ENCODE measurements at places on chromosomes 2 and 18.

DNA sequence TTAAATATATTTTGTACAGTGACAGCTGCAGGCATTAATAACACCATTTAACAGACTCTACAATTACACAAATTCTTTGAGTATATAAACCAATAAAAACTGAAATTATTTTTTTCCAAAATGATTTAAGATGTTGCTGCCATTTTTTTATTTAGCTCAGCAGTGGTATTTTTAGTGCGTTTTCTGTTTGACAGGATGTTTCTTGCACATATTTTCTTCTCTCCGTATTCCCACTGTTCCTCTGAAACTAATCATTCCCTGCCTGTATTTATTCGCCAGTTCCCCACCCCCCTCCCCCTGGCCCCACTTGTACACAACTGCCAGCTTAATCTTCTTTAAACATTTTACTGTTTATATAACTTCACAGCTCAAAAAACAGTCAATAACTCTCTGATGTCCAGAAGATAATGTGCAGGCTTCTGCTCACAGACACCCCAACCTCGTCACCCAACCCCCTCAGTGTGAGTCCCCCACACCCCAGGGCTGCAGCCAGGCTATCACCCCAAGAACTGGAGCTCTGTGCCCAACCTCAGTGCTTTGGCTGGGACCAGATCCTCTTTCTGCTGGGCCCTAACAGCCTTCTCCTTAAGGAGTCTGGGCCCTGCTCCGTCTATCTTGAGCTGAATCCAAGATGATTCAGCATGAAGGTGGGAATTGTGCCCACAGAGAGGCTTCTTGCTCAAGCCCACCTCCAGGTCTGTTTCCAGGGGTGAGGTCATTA is 41.6 kb upstream of the MAP4K4 start:
- no peak for DNase-seq

GRCh38 chr2:58532641-58533040 is 291.5 kb upstream of the FANCL start:
- no peak for DNase-seq

GRCh38 chr2:66082581-66082980 is 352.3 kb upstream of the MEIS1 start:
- DNase-seq: no peak

- DNase-seq: no peak
Measured at GRCh38 chr2:8564475-8564874, 117.4 kb upstream of the ID2 start.

DNA sequence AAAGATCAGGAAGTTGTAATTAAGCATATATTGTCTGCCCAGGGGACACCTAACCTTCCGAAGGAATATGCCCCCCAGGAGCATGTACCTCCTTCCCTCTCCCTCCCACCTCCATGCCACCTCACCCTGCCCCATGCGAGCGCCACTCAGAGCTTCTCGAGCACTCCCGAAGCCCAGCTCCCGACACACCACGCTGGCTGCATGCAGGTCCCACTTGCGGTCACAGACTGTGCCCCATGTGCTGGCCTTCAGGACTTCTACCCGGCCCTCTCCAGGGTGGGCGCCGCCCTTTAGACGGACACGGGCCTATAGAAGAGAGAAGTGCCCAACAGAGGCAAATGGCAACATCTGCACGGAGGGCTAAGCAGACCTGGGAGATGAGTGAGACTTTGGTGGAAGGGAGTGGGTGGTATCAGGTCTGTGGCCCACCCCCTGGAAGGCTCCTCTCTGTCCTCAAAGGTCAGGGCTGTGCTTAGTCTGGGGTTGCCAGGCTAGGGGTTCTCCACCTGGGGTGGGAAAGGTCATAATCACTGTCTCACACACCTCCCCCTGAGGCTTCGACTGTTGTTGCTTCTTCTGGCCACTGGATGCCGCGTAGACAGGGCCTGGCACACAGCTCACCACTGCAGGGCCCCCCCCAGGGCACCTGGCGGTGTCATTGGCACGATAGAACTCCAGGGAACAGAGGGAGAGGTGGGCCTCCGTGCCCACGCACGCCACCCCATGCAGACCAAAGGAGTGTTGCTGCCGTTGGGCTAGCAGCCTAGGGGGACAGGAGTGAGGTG is 6.6 kb downstream of the HTRA2 start:
- DNase-seq: no peak

GRCh38 chr2:35503738-35504199 is 851.8 kb upstream of the CRIM1 start:
- no peak for DNase-seq

DNA sequence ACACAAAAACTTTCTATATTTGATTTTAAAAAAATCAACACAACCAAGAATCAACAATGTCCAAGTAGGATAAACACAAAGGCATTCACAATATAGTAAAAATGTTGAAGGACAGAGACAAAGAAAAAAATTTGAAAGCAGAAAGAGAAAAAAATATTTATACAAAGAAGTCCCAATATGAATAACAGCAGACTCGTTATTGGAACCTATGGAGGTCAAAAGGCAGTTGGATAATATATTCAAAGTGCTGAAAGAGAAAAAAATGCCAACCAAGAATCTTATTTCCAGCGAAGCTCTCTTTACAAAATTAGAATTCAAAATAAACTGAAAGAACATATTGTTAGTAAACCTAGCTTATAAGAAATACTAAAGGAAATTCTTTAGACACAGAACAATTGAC is 859.5 kb downstream of the LRP1B start:
- DNase-seq: no peak

- DNase-seq: no peak
Measured at GRCh38 chr2:15122915-15123314, 438.2 kb downstream of the NBAS start.

DNA sequence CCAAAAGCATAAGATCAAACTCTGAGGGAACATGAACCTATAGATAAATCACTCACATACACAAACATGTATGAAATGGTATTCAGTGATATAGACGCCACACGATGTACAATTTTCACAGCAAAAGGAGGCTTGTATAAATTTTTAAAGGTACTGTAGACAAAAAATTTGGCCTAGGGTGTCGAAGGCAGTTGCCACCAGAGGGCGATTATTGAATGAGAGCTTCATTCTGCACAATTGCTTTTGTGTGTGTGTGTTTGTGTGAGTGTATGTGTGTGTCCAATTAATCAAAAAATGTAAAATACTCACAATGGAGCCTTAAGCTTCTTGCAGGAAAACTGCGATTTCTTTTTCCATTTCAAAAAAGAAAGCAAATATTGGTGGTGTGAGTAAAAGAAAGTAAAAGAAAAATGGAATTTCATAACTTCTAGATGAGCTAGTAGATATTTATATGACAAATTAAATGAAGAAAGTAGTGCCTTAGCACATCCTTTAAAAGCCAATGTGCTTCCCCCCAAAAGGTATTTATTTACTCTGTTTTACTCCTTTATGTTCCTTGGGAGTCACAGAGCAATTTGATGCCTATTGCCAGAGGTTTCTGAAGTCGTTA is 800.1 kb downstream of the SATB2 start:
- DNase-seq: peak; percentile 47

GRCh38 chr2:57698935-57699449 is 347.6 kb upstream of the VRK2 start:
- DNase-seq: no peak

GRCh38 chr2:137333386-137334165 is 568.2 kb downstream of the THSD7B start:
- DNase-seq: no peak

- no peak for DNase-seq
Measured at GRCh38 chr2:64352292-64352691, 101.7 kb upstream of the LGALSL start.

DNA sequence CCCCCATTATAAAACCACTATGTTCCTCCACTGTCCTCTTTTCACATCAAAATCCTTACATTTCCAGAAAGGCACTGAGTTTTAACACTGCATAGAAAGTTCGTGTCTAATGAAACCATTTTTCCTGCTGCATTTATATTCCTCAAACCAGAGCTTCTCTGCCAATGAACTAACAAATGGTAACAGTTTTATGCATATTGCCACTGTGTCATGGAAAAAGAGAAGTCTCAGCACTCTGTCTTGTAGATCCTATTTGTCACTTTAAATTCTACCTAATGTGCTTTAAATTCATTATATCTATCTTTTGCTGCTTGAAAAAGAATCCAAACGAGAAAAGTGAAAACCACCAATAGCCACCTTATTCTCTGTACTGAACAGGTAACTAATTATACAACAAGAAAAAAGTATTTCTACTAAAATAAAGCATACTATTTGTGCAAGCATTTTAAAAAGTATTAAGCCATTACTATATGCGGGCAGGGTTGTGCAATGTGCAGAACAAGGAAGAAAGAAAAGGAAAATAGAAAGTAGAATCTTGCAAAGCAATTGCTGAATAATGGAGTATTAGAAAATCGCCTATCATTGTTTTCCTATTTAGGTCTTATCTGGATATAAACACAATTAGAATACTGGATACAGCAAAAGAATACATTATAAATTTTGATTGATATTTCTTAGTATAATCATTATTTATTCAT is 328.9 kb downstream of the ZEB2 start:
- no peak for DNase-seq

DNA sequence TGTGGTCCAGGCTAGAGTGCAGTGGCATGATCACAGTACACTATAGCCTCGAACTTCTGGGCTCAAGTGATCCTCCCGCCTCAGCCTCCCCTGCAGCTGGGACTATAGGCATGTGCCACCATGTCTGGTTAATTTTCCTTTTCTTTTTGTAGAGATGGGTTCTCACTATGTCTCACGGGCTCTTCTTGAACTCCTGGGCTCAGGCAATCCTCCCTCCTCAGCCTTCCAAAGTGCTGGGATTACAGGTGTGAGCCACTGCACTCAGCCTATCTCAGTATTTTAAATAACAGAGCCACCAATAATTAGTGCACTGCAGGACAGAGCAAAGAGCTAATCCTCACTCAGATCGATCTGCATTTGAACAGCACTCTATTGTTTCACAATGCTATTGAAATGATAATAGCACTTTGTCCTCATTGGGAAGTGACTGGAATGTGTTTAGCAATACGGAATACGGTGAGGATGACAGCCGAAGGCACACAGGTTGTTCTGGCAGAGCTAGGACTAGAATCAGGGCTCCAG is 335.9 kb downstream of the DLGAP1 start:
- no peak for DNase-seq
